ENCODE measurements at places on chromosomes 6 and 20.

DNA sequence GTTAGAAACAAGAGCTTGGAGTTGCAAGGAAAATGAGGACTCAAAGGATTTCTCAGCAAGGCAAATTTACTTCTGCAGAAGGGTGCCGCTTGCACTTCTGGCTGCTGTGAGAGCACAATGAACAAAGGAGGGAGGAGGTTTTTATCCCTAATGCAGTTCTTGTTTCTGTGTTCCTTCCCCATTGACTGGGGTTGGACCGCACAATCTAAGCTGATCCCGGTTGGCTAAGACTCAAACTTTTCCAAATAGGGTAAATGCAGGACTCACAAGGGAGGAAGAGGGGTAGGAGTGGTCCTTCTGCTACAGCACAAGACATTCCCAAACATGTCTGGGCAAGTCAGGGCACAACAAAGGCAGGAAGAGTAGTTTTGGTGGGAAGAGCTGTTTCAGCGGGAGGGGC is 249.6 kb upstream of the MOCS1 start:
- no peak for DNase-seq

- peak; percentile 17 for DNase-seq
Measured at GRCh38 chr6:139522511-139523220, 148.2 kb upstream of the CITED2 start.

GRCh38 chr6:33868141-33868540 is 64.3 kb upstream of the MLN start:
- no peak for DNase-seq

- peak; percentile 78 for DNase-seq
Measured at GRCh38 chr6:28863604-28864325, 60.0 kb downstream of the TRIM27 start.

GRCh38 chr6:2970753-2971419 is 481 bp downstream of the SERPINB6 start:
- peak; percentile 84 for DNase-seq

DNA sequence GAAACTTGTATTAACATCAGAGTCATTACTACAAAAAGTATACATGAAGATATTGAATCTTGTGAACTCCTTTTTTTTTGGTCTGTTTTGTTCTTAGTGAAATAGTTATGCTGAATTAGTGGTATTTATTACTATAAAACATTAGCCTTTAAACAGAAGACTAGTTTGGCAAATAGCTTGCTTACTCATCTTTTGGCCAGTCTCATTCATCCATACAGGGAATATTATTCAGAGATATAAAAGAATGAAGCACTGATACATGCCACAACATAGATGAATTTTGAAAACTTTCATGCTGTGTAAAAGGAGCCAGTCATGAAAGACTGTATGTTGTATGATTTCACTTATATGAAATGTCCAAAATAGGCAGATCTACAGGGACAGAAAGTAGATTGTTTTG is 205.9 kb downstream of the ZFAND3 start:
- DNase-seq = peak; percentile 9

DNA sequence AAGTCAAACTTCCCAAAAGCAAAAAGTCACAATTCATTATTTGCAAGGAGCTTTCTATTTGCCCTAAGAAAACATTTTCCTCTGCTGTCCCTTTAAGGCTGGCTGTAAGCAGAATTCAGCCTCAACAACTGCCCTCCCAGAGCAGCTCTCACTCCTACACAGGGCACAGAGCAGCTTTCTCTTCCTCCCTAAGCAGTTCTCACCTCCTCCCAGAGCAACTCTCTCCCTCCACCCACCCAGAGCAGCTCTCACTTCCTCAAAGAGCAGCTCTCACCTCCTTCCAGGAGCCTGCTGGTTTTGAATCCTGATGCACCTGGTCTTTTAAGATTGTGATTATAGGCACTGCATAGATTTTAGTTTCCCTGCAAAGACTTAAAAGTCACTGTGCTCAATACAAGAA is 120.6 kb upstream of the TMEM181 start:
- no peak for DNase-seq

DNA sequence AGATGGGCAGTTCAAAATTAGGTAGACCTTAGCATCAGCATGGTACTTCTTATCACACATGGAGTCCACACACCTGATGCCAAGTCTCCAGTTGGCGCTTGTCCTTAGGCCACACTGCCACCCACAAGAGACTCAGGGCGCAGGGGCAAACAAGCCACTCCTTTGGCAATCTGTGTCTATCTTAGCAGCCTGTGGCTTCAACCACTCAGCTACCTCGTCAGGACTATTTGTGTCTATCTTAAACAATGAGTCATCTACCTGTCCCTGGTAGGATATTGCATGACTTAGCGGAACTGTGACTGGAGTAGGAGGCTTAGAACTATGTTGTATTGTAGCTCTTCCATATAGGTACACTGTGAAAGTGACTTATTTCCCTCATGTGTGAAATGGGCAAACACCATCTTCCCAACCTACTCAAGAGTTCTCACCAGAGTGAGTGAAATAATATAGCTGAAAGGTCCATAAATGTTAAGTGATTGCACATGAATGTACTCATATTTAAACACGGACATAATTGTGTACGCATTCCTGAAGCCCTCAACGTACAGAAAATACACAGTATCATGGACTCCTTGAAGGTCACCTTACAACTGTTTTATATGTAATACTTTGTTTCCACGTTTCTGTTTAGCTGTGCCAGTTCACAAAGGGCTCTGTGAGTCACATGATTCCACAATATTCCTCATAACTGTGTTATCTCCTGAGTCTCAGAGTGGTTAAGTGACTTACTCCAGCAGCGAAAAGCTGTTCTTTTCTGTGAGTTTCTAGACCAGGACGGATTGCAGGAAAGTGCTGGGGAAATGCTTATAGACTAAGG is 1.6 kb downstream of the TRIM27 start:
- peak; percentile 27 for DNase-seq

DNA sequence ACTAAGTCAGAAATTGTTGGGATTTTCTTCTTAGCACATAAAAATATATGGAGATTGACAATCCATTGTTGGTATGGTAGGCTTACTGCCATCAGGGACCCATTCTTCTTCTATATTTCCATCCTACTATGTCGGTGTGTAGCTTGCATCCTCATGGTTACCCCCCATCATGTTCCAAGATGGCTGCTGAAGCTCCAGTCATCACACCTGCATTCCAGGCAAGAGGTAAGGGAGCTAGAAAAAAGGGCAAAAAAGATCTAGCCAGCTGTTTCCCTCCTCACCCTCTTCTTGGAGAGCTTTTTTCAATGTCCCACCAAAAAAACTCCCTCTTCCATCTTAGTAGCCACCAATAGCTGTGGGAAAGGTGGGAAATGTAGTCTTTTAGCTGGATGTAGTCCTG is 13.6 kb downstream of the SLC2A10 start:
- no peak for DNase-seq

GRCh38 chr20:24016607-24017457 is 28.3 kb upstream of the GGTLC1 start:
- no peak for DNase-seq

GRCh38 chr20:32153156-32153665 is 43.7 kb downstream of the TM9SF4 start:
- no peak for DNase-seq

DNA sequence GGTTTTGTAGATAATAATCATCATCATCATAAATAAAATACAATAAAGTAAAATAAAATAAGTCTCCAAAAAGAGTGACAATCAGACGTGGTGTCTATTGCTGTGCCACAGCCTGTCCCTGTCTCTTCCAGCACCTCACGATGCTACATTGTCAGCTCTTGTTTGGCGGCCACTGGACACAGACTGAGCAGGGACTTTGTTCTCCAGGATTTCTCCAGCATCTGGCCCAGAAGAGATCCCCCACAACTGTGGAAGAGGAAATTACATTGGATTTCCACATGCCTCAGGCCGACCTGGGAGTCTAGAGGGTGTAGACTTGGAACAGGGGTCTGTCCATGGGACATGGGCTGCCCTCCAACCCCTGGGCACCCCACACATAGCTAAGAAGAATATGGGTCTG is 39.2 kb upstream of the RALY start:
- DNase-seq = no peak

- no peak for DNase-seq
Measured at GRCh38 chr6:116387374-116387773, 16.6 kb downstream of the DSE start.

- no peak for DNase-seq
Measured at GRCh38 chr6:154954347-154954746, 40.8 kb upstream of the TIAM2 start.

GRCh38 chr20:49684335-49684997 is 29.2 kb downstream of the B4GALT5 start:
- DNase-seq = no peak

- no peak for DNase-seq
Measured at GRCh38 chr6:18192026-18192425, 36.8 kb downstream of the KDM1B start.

DNA sequence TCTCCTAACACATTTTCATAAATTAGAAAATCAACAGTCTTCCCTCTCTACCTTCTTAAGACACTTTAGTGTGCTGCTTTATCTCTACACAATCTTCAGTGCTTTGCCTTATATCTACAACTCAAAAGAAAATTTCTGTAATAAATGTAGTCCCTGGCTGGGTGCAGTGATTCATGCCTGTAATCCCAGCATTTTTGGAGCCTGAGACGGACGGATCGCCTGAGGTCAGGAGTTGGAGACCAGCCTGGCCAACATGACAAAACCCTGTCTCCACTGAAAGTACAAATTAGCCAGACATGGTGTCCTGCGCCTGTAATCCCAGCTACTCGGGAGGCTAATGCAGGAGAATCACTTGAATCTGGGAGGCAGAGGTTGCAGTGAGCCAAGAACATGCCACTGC is 9.7 kb upstream of the EDN1 start:
- DNase-seq = peak; percentile 33

GRCh38 chr6:135439549-135439948 is 58.0 kb downstream of the AHI1 start:
- no peak for DNase-seq

DNA sequence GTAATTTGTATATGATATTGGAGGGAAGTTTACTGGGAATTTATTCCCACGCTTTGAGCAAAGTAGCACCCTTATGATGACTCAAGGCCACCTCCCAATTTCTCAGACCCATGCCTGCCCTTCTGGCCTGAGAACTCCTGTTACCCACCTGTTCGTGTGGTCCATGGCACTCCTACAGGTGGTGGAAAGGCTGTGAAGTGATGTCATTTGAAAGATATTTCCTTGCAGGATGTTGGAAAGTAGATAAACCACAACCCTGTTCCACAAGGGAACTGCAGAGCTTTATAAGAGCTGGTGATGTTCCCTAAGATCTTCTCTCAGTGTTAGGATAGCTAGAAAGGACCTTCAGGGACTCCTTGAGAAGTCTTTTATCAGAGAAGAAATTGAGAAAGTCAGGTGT is 70.5 kb downstream of the ADGRG6 start:
- DNase-seq = no peak

- DNase-seq = no peak
Measured at GRCh38 chr20:50532221-50532620, 22.0 kb downstream of the PTPN1 start.

GRCh38 chr20:56273491-56273890 is 25.0 kb downstream of the MC3R start:
- DNase-seq = no peak

GRCh38 chr6:45421709-45422502 is 44.2 kb upstream of the SUPT3H start:
- peak; percentile 88 for DNase-seq

- peak; percentile 74 for DNase-seq
Measured at GRCh38 chr6:116251568-116252384, 2.1 kb downstream of the TSPYL4 start.

GRCh38 chr6:150765067-150765764 is 100.3 kb upstream of the MTHFD1L start:
- DNase-seq = no peak

DNA sequence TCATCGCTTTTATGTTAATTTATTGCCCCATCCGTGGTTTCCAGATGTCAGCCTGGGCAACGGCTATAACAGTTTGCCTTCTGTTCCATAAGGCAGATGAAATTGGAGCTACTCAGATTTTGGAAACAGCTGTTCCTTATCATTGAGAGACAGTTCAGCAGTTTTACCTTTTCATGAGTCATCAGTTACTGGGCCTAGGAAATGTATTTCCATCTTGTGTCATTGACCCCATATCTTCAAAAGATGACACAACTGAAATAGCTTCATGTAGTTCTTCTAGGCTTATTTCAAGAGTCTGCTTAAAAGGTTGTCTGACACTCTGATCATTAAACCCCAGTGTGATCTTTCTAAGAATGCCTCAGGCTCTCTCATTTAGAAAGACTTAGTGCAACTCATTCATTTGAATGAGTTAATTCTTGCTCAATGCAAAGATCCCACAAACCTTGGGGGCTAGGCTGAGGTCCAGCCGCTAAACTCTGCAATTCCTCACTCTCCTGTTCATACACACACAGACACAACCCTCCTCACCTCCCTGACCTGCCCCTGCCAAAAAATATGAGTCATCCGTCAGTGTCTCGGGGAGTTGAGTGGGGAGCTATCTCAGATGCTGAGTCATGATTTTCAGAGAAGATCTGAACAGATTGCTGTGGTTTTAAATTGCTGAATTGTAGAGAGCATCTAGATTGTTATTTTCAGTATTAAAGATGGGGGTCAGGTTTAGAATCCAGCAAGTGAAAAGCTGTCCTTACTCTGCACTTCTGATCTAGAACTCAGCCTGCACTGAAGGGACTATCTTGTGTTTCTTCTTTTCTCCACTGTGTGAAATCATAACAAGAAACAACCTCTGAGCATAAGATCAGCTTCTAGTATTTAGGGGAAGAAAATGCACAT is 61.8 kb downstream of the RPP40 start:
- peak; percentile 88 for DNase-seq

- no peak for DNase-seq
Measured at GRCh38 chr20:61310954-61311353, 58.9 kb downstream of the CDH4 start.

DNA sequence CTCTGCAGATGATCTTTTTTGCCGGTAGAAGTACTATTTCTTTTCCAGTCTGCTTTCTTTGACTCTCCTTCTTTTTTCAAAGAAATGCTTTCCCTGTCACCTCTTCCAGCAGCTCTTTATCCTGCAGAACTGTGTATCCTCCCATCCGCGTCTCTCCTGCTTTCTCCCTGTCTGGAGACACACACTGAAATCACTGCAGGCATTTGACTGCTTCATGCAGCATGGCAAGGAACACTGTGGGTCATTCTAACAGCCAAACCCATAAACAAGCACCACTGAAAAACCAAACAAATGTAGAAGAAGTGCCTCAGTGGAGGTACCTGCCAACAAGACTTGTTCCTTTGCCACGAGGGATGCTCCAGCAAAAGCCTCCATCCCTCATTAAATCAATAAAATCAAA is 403.7 kb upstream of the CITED2 start:
- DNase-seq = no peak

DNA sequence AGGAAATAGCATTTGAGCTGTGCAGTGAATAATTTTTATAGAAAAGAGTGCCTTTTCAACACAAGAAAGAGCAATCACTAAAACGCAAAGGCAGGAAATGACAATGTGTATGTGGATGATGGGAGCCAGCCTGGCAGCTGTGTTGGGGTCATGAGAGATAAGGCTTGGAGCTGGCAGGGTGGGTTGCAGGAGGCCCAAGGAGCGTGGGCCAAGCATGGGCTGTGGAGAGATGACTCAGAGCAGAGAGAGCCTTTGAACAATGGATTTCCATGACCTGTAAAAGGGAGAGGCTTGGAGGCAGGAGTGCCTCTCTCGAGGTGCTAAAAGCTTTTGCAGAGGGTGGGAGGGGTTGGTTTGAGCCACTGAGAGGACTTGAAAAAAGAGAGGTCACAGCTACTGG is 6.6 kb upstream of the TBC1D7 start:
- DNase-seq = no peak

GRCh38 chr6:133951227-133951626 is 1.8 kb upstream of the TBPL1 start:
- DNase-seq = peak; percentile 5

GRCh38 chr20:31934968-31935764 is 16.7 kb downstream of the PDRG1 start:
- DNase-seq = no peak
